ENCODE measurements at places on chromosomes 11 and 22.

DNA sequence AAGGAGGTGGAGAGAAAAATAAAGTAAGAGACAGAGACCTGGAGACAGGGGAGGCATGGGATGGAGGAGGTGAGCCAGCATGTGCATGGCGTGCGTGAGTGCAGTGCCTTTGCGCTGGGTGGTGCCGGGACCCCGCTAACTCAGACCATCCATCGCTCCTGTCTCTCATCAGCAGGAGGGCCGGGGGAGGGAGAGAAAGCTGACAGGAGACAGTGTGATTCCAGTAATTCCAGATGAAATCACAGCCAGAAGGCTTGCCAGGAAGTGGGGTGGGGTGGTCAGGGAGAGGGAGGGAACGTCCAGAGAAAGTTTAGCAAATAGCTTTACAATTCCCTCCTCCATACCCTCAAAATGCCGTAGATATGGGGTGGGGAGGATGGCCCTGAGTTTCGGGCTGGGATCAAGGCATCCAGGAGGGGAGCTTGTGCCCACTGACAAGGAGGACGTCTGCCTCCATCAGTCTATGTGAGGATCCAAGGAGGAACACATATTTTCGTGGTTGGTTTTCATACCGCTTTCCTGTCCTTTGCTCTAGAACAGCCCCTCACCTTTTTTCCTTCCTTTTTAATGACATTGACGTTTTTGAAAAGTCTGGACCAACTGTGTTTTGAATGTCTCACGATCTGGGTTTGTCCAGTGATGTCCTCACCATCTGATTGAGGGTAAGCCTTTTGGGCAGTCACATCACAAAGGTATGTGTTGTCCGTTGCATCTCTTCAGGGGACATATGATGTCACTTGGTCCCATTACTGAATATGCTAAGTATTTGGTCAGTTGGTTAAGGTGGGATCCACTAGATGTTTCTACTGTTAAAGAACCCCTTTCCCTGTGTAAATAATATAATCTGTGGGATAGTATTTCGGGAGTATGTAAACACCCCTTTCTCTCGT, 567.3 kb downstream of the MIAT start:
- DNase-seq: no peak

DNA sequence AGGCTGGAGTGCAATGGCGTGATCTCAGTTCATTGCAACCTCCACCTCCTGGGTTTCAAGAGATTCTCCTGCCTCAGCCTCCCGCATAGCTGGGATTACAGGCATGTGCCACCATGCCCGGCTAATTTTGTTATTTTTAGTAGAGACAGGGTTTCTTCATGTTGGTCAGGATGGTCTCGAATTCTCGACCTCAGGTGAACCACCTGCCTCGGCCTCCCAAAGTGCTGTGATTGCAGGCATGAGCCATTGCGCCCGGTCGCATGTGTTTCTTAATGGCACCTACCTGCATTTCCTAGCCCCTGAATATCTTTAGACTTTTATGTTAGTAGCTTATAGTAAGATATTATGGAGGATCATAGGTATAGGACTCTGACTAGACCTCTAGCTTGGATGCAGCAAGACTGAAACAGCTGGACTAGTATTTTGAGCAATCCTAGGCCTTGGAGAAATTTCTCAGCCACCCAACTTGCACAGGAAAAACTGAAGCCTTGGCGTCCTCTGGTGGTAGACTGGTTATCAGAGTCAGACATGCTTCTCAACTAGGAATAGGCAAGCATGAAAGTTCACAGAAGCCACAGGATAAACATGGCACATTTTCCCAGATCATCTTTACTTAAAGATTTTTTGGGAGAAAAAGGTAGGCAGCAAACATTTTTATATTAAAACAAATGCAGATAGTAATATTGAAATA, 22.7 kb upstream of the C1QTNF4 start:
- no peak for DNase-seq

DNA sequence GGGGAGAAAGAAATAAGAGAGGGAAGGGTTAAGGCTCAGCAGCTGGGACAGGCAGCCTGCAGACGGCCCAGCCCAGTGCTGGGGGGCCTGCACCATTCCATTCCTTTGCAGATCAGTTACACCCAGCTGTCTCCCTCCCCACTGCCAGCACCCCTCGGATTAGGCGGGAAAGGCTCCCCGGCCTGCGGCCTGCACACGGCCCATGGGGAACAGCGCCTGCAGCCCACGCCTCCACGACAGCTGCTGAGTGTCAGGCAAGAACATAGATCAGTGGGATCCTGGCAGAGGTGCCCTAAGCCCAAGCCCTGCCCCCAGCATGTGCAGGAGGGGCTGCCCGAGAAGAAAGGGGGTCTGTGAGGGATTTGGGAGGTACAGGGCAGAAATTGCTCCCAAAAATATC, 65.8 kb upstream of the MYOD1 start:
- DNase-seq: no peak

GRCh38 chr11:73343076-73343873, 32.9 kb upstream of the RELT start:
- DNase-seq: no peak

- peak; percentile 25 for DNase-seq
These were observed 15.2 kb upstream of the CDC42EP1 start for GRCh38 chr22:37544955-37545702.

- DNase-seq: no peak
These were observed 9.3 kb upstream of the ARL14EP start for GRCh38 chr11:30313580-30313979.

DNA sequence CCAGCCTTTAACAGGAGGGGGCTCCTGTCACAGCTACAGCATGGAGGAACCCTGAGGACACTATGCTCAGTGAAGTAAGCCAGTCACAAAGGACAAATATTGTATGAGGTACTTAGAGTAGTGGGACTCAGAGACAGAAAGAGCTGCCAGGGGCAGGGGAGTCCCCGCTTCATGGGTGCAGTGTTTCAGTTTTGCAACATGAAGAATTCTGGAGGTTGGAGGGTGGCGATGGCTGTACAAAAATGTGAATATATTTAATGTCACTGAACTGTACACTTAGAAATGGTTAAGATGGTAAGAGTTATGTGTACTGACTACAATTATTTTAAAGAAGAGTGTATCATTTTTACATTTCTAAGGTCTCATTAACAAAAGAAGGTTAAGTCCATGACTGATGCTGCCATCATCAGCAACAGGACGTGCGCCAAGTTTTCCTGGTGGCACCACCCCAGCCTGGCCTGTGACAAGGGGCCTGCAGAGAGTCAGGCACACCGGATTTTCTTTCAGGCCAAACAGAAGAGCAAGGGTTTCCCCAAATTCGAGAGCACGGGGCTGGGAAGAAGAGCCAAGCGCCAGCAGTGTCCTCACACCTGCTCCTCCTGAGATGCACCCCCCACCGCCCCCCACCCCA, 22.1 kb downstream of the YPEL1 start:
- DNase-seq: no peak

DNA sequence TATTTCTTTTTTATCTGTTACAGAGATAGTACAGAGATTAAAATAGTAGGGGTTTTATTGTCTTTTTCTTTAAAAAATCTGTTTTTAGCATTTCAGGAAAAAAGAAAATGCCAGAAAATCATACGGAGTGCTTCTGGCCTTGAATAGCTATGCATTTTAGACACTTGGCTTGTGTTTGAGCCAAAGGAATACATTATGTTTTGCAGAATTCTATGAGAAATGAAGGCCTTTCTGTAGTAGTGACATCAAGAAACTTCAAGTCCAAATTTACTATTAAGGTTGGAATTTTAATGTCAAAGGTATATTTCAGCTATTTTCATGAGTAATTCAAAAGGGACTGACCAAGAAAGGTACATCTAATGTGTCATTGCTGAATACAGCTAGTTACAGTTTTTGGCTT, 56.3 kb upstream of the DDI1 start:
- DNase-seq: no peak

DNA sequence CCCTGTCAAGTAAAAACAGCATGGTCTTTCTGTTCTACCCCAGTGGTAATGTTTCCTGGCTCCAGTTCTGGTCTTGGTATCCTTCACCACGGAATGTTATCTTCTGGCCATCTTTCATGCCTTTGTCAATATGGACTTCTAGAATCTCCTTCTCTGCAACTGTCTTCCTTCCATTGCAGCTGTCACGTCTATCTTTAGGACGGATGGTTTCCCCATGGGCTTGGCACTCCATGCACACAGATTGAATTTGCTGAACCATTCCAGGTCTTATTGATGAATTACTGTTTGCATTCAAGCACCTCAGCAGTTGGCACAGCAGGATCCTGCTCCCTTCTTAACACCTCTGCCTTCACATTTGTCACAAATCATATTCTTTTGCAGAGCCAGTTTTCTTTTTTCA, 44.9 kb upstream of the SLC25A18 start:
- no peak for DNase-seq

DNA sequence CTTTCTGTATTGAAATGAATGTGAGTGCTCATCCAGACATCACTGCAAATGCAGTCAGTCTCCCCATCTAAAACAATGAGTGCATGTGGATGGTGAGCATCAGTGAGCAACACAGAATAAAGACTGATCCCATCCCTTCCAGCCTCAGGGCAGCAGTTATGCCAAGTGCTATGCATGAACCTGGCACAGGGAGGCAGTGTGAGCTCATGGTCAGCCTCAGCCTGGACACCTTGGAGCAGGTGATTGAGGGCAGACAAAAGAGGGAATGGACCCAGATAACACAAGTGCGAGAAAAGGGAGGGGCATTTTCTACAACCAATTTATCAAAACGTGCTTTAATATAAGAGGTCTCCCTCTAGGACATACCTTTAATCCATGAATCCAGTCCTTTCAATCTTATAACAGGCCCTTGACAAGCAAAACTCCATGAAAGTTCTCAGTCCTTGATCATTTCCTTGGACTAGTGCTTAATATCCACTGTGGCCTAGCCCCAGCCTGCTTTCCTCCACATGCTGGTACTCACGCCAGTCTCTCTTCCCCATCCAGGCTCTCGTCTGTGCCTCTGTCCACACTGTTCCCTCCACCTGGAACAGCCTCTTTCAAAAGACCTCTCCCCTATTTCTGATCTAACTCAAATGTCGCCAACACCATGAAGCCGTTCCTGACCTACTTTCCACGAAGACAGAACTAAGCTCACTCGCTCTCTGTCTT, 50.5 kb upstream of the LRRC55 start:
- DNase-seq: no peak

DNA sequence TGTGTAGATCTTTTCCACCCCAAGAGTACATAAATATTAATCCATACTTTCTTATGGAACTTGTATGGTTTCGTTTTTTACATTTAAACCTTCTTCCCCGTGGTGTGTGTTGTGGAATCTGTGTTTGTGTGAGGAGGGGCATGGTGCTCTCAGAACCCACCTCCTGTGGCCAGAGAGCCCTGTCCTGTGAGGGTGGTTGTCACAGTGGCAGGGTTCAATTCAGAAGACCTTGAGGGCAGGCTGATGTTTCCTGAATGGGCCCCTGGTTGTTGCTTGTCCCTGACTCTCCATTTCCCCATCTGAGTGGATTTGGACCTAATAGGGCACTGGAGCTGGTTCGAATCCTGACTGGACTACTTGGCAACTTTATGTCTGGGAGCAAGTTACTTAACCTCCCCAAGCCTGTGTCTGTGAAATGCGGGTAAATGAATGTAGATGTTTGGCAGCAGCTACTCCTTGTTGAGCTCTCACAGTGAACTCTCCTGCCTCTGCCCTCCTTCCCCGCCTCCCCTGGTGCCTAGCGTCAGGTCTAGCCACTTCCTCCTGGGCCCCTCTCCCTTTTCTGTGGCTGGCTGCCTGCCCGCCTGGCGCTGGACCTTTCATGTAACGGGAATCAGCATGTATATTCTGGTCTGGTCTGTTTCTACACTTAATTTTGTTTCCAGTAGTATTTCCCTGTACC, 7.3 kb downstream of the NEAT1 start:
- DNase-seq: no peak

DNA sequence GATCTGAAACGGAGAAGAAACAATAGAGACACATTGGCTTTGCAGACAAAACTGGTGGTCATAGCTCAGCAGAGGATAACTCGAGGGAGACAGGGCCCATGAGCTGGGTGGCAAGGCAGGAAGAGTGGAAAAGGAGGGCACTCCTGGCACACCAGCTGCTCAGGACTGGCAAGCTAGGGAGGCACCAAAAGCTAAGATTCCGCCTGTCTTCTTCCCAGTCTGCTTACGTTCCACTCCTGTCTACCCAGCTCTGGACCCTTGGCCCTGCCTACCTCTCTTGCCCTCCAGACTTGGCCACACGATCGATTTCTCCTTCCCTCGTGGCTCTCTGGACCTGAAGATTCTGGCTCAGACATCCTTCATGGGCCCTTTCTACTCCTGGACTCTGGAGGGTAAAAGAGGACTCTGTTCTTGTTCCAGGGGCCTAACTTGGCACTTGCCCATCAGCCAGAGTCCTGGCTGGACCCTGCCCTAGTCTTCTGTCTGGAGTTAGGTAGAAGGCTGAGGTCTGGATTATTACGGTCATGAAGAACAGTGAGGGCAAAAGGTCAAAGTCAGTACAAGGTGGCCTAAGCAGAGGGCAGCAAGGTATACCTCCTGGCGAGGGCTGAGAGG, 115.2 kb upstream of the PITPNB start:
- no peak for DNase-seq

- no peak for DNase-seq
These were observed 1.5 kb upstream of the PACSIN3 start for GRCh38 chr11:47187723-47188122.

DNA sequence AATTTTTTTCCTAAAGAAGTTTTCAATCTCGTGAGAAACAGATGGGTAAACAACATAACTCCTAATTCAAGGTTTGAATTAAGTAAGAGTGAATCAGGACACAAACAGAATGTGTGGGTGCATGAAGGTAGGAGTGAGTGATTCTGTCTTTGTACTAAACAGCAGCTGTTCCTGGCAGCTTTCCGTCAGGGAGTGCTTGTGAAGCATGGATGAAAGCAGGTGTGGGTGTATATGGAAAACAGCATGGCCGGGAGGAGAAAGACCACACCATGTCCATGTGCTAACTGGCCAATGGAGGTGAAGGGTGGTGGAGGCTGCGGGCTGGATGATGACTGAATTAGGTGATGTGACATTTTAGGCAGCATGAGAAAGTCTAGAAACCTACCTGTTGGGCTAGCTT, 49.6 kb downstream of the BARX2 start:
- no peak for DNase-seq

DNA sequence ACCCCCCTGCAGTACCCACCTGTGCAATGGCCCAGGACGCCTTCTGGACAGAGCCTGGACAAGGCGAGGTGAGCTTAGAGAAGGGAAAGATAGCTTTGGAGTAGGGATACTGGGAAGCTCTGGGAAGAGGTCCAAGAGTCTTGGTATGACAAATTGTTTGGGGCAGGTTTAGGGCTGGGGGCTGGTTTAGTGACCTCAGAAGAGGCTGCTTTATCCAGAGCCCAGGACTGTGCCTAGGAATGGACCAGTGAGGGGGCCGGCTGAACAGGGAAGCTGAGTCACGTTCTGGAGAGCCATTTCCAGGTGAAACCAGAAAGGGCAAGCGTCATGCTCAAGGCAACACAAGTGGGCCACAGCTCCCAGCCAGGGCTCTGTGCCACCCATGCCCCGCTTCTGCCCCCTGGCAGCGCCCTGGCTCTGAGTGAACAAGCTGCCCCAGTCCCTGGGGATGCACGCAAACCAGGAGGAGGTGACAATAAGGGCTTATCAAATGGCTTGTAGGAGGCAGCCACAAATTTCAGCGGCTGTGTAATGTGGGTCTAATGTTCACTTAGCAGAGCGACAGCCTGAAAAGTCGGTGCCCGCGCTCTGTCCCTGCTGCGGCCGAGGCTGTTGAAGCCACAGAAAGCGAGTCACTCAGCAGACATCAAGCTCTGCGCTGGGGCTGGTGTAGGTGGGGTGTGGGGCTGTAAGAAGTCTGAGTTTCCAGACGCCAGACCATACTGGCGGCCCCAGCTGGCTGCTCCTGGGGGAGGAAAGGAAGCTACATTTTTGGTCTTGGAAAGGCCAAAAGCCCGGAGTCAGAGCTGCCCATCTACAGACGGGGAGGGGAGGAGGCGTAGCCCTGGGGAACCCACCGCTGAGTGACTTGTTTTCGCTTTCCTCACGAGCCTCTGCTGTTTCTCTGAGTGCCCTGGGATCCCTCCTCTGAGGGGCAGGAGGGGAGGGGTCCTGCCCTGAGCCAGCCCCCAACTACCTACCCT, 18.3 kb upstream of the SYT7 start:
- no peak for DNase-seq
